Activated CD4-positive, alpha-beta T cell treated with anti-CD3 and anti-CD28 coated beads, Interleukin-2, amount 10 ng/mL, durations not matched to agents 7 days and 5 days (primary cell): ENCODE measurements at places on chromosomes 5 and 9.

GRCh38 chr5:59528202-59528862, 365.2 kb downstream of the PDE4D start:
- no peak for DNase-seq

DNA sequence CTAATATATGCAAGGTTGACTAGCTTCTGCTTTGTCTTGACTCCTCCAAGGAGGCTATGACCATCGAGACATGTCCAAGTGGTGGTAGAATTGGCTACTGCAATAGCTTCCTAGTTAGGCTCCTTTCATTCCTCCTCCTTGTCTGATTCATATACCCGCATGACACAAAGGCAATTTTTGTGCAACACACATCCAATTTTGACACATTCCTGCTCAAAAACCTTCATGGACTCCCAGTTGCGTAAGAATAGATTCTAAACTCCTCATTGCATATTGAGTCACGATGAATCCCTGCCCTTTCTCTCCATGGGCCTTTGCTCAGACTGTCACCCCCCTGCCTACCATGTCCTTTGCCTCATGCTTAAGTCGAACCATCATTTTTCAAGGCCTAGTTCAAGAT, 344.5 kb downstream of the ACTL7B start:
- no peak for DNase-seq

DNA sequence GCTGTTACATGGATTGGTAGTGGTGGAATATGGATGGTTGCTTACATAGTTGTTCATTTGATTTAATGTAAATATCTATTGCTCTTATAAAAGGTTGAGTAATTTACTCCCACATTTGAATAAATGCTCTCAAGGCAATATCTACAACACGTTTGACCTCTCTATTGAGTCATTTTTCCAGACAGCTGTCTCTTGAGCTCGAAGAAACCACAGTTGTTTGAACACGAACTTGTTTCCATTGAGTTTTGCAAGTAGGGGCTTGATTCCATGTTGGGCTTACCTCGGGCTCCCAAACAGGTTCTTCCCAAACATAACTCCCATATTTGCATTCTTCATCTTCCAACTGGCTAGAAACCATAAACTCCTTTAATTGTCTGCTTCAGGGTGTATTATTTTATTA, 115.0 kb upstream of the HMHB1 start:
- no peak for DNase-seq

GRCh38 chr9:34961574-34962490, 3.7 kb downstream of the PHF24 start:
- DNase-seq: no peak

DNA sequence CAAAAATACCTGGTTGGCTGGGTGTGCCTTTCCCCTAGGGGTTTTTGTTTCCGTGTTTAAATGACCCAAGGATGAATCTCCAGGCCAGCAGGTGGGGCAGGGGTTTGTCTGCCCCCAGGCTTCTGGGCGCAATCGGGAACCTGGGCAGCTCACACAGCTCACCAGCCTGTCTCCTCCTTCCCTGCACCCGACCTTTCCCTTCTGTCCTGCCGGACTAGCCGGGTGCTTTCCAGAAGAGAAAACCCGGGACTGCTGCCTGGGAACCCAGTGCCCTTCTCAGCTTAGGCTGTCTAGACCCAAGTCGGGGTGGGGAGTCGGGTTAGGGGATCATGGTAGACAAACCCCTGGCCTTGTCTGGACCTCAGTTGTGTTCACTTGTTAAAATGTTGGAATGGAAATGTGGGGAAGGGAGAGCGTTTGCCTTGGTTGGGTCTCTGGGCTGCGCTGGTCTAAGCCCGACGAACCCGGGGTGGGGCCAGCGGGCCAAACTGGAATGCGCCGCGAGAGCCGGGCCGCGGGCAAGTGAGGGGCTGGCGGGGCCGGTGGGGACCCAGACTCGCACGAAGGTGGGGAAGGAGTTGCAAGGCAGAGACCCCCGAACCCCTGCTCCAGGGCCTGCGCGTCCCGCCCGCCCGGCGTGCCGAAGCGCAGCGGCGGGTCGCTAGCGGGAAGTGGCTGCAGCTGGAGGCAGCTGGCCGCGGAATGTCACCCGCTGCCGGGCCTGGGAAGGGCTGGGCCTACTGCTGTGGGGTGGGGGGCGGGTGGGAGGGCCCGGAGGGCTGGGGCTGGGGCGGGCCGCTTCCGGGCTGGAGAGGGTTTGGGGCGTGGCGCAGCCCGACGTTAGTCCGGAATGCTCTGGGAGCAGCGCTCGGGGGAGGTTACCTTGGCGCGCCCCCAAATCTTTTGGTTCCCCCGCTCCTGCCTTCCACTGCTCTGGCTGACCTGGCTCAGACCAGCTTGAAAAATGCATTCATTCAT, 84.6 kb downstream of the DAB2IP start:
- no peak for DNase-seq

- DNase-seq: no peak
Observed at GRCh38 chr9:129285382-129285781, 107.3 kb upstream of the IER5L start.

DNA sequence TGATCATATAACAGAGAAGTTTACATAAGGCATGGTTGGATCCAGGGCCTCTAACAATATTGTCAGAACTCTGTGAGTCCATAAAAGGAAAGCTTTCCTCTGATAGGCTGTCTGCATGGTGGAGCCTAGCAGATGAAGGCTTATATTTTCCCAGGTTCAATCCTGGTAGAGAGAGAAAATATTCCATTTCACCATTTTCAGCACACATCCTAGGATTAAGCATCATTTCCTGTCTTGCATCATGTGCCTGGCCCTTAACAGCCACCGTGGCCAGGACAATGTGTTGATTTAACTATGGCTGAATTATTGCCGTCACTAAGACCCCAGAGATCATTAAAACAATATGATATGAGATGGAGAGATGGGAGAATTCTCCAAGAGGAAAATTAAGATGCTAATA, 90.9 kb upstream of the GRIA1 start:
- DNase-seq: no peak
